ENCODE measurements at places on chromosomes 12 and 14. TPM values are rescaled to one million over a fixed set of nuclear protein-coding genes. Genes with fewer than 3 reads are reported as not detected.

Gene SLCO1B1
- not detected for total RNA-seq

Gene SYNDIG1L
- total RNA-seq: not detected

Gene CPNE6
- not detected for total RNA-seq

Gene NUBPL
- total RNA-seq: 5.8 TPM

Gene PRICKLE1
- total RNA-seq: 1.3 TPM

Gene TMPRSS12
- not detected for total RNA-seq

Gene LAG3
- total RNA-seq: 0.16 TPM

Gene TSPAN11
- not detected for total RNA-seq

Gene CLEC4D
- total RNA-seq: not detected

Gene ETNK1
- total RNA-seq: 23.6 TPM

Gene SERPINA12
- total RNA-seq: not detected

Gene KLHL33
- 0.49 TPM for total RNA-seq

Gene SLC17A8
- not detected for total RNA-seq

Gene COQ6
- total RNA-seq: 12.6 TPM

Gene IL31
- not detected for total RNA-seq

Gene BDKRB1
- 1.8 TPM for total RNA-seq

Gene SYT1
- total RNA-seq: not detected

Gene ANAPC5
- total RNA-seq: 116 TPM

Gene HCAR2
- total RNA-seq: not detected

Gene KRT78
- not detected for total RNA-seq

Gene CARMIL3
- total RNA-seq: not detected

Gene NOC4L
- total RNA-seq: 15.1 TPM

Gene IRAK3
- 22.0 TPM for total RNA-seq

Gene PALS1
- 11.7 TPM for total RNA-seq

Gene ETV6
- total RNA-seq: 4.7 TPM

Gene ZDHHC22
- not detected for total RNA-seq

Gene KRT73
- total RNA-seq: not detected

Gene PSMC6
- total RNA-seq: 68.7 TPM

Gene MGP
- total RNA-seq: 259 TPM

Gene KRT5
- total RNA-seq: not detected

Gene YBX3
- total RNA-seq: 185 TPM

Gene SMOC1
- total RNA-seq: 2.3 TPM

Gene NDUFA9
- 40.7 TPM for total RNA-seq

Gene PPFIBP1
- total RNA-seq: 58.2 TPM

Gene FAM186B
- 0.54 TPM for total RNA-seq

Gene BCL2L14
- total RNA-seq: not detected

Gene GLT1D1
- total RNA-seq: not detected
